NCI-H1417 treated with DMSO at 0.1 percent for 48 hours (cell line): ENCODE measurements at places on chromosomes 4 and X.

DNA sequence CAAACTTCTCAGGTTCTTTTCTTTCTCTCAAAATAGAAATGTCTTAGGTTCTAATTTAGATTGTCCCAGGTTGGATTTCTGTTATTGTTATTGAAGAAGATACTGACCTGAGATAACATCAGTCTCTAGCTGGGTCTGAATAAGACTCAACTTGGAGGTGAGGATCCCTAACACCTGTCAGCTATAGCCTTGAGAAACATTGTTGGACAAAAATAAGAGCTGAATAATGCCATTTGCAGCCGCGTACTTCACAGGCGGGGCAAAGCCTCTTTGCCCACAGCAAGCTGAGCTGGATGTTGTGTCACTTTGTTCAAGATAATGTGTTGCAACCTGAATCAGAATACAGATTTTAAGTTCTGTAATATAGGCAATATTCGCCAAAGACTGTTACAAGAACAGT is 35.6 kb downstream of the VCX3B start:
- no peak for DNase-seq

GRCh38 chr4:26410385-26411293 is 79.6 kb downstream of the CCKAR start:
- DNase-seq: peak; percentile 6

DNA sequence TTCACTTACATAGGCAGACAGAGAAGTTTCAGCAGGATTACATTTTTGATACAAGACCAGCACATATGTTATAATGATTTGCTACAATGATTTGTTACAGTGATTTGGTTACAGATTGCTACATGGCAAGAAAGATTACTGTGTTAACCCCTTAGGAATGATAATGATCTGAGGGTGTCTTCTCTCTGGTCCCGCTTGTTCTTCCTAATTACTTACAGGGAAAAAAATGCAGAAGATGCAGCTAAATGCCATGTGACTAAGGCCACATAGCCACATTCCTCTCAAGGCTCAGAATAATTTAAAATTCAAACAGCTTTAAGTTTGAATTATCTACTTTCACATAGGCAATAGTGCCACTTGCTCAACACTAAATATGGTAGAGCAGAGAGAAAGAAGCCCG is 9.7 kb upstream of the LAP3 start:
- no peak for DNase-seq

DNA sequence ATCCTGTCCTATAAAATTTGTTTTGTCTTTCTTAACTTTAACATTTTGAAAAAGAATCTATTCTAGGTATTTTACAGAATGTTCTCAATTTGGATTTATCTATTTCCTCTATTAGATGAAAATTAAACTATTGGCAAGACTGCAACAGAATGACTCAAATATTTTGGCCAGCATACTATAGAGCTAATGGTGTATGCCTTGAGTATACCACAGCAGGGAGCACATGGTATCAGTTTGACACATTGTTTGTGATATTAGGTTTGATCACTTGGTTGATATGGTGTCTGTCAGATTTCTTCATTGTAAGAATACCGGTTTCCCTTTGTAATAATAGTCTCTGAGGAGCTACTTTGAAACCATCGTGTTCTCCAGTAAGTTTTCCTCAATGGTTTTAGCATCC is 87.8 kb upstream of the NPNT start:
- no peak for DNase-seq

DNA sequence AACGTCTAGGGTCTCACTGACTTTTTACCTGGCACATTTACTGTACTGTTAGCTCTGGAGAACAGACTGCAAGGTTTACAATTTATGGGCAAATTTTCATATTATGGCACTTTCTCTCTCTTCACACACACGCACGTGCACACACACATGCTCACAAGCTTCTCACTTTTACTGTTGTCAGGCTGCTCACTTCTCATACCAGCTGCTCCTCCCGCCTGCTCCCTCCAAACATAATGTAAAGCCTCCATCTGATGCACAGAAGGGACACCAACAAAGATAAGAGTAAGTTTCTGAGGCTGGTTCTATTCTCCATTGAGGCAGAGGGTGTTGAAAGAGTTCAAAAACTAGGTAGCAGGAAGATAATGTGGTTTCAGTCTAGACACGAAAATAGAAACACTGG is 128.9 kb upstream of the DCLK2 start:
- no peak for DNase-seq

DNA sequence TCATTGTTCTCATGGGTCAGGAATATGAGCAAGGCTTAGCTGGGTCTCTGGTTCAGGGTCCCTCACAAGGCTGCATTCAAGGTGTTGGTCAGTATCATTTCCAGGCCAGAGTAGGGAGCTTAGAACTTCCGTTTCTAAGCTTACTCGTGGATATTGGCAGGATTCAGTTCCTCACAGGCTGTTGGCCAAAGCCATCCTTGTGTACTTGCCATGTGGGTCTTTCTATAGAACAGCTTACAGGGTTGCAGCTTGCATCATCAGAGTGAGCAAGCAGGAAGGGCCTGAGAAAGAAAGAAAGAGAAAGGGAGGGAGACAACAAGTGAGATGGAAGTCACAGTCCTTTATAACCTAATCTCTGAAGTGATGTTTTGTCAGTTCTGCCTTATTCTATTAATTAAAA is 5.1 kb upstream of the LIMCH1 start:
- no peak for DNase-seq

GRCh38 chr4:125832161-125832560 is 517.4 kb downstream of the FAT4 start:
- DNase-seq: no peak

DNA sequence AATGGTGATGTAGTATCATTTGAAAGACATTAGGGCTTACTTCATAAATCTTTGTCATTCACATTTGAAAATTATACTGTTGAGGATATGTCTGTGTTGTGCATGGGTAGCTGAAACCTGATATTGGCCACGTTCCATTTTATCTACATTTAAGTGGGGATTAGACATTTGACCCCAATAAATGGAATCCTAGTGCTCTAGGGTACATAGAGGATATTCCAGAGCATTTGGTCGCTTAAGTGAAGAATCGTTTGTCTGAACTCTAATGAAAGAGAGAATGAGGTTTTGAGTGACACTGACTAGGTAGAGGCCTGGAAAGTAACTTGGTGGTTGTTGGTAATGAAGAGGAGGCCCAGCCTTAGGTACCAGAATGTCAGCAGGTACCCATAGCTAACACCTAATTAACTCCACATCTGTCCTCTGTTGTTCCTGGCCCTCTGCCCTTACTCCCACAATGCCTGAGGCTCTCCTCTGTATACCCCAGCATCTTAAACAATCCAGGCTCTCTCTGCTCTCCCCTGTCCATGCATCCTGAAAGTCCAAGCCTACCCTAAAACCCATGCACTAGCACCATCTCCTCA is 299.5 kb upstream of the KLF3 start:
- DNase-seq: no peak

GRCh38 chr4:176760471-176760870 is 32.3 kb downstream of the VEGFC start:
- no peak for DNase-seq

DNA sequence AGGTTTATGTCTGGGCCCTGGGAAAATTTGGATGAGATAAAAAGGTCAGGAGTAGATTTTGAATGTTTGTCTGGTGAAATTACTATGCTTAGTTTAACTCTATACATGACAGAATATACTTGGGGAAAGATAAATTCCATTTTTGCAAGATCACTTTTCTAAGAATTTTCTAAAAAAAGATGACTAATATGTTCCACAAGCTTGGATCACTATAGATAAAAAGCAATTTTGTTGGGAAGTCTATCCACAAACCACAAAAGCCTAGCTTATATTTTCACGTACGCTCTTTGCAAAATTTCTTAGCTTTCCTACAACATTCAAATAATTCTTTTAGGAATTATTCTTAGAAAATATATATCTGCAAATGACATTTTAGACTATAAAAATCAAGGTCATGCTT is 20.6 kb upstream of the COQ2 start:
- no peak for DNase-seq

GRCh38 chr4:36064117-36064516 is 180.2 kb downstream of the ARAP2 start:
- no peak for DNase-seq

GRCh38 chr4:78534286-78534955 is 17.1 kb upstream of the ANXA3 start:
- DNase-seq: no peak

GRCh38 chr4:153467897-153468262 is 1.7 kb downstream of the TMEM131L start:
- DNase-seq: no peak
